ENCODE measurements at places on chromosomes 3 and 15.

DNA sequence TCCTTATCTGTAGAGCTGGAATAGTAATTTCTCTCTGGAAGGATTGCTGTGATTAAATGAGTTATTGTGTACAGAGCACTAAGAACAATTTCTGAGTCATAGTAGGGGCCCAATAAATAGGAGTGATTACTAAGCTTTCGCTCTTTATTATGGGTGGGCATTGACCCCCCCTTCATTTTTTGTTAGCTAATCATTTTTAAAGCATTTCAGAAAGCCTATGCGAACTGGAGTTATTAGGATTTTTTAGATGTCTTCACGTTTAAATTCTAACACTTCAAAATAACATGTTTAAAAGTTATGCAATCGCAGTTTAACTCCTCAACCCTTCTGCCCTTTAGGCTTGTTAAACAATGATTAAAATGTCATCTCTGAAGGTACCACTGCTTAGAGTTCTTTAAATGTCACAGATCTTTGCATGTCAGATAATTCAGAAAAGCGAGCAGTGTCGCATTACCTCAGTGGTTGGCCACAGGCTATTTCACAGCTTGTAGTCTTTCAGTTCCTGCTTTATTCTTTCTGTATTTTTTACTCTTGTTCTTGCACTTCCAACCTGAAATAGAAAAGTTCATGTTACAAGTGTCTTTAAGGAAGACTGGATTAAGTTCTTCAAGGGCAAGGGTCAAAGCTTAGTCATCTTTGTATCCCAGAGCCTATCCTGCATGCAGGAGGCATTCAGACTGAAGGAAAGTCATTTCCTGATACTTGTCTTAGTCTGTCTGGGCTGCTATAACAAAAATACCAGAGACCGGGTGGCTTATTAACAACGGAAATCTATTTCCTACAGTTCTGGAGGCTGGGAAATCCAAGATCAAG, 102.9 kb downstream of the FNDC3B start:
- peak; percentile 54 for DNase-seq

- no peak for DNase-seq
Observed at GRCh38 chr3:64450396-64450956, 225.2 kb upstream of the PRICKLE2 start.

GRCh38 chr3:5292512-5292911, 105.0 kb downstream of the EDEM1 start:
- no peak for DNase-seq

DNA sequence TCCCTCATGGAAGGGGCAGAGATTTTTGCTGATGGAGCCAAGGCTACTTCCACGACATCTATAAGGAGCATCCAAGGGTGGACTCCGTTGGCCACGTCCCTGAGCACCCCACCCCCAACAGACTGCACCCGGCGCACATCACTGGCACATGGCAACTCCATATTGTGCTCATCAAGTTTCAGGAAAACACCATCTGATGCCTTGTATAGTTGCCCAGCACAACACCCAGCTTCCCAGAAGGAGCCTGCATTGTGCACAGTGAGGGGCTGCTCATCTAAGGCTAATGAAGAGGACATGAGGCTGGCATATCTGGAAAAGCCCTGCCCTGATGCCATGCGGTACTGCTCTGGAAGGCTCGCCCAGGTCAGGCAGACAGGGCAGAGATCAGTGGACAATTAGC, 15.0 kb upstream of the CACNA2D2 start:
- no peak for DNase-seq

GRCh38 chr15:63233667-63234423, 43.6 kb upstream of the APH1B start:
- peak; percentile 43 for DNase-seq

GRCh38 chr3:64188810-64189560, 36.3 kb downstream of the PRICKLE2 start:
- DNase-seq = peak; percentile 85

GRCh38 chr15:48131324-48131723, 10.5 kb downstream of the SLC24A5 start:
- no peak for DNase-seq

DNA sequence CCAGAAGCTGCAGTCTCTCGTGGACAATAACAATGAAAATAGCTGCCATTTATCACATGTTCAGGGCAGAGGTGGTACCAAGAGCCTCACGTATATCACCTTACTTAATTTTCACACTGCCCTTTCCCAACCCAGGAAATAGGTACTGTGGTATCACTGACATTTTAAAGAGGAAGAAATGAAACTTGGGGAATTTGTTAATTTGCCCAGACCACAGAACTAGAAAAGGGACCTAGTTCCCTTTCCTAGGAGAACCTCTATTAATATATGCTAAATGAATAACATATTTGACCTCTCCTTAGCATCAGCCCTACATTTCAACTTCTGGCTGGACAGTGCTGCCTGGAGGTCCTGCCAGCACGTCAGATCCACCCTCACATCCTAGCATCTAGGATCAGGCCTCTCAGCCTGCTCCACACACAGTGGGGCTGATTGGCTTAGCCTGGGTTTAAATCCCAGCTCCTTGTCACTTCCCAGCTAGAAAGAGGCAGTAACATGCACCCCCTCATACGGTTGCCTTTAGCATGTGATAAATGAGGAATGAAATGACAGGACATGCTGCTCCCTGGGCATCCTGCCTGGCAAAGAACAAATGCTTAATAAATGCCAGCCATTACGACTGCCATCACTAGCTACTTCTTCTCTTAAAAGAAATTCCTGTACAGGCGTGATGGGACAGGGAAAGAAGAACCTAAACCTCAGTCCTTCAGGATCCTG, 95.1 kb upstream of the TNFAIP8L3 start:
- DNase-seq = no peak

GRCh38 chr3:47956521-47956920, 59.7 kb downstream of the MAP4 start:
- DNase-seq = no peak

DNA sequence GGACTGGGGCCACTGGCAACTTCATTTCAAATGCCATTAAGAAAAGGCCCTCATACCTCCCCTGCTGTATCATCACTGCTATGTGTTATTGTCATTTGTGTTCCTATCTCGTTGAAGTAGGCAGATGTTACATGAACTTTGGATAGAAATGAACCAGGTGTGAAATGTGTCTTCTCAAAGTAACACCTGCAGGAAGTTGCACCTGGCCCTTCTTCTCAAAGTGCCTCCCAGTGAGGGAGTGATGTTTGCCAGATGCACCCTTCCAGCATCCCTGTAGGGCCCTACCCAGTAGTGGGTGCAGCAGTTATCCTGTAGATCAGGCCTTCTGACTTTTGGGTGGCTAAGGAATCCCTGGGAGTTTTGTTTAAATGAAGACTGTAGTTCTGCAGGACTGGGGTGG, 197.7 kb upstream of the CTNNB1 start:
- no peak for DNase-seq

DNA sequence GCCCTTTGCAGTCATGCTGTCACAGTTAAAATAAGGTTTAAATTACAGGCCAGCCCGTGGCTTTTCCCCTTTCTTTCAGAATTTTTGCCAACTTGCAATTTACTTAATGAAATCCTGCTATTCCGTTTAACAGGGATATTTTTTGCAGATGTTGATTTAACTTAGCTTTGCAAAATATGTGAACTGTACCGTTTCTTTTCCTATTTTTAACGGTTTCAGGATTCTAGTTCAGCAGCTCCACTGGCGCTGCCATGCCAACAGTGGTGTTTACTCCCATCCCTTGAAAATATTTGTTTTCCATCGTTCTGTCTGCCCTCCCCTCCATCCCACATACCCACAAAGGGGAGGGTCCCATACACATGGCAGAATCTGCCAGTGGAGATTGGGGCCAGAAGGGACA, 54.3 kb downstream of the SMAD6 start:
- no peak for DNase-seq

DNA sequence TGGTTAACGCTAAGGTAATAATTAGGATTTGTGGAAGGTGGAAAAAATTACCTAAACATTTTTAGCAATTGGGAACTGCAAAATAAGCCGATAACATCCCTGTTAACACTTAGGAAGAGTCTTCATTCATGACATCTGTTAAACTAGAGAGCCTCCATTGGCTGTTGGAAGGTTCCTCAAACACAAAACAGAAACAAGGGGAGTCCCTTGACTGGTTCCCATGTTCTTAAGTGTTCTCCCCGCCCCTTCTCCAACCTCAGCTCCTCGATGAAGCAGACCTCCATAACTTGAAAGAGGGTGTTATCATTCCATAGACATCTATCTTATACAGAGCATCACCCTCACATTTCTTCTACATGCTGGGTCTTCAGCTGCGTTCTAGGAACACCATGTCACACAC, 2.5 kb downstream of the SLC22A13 start:
- no peak for DNase-seq

DNA sequence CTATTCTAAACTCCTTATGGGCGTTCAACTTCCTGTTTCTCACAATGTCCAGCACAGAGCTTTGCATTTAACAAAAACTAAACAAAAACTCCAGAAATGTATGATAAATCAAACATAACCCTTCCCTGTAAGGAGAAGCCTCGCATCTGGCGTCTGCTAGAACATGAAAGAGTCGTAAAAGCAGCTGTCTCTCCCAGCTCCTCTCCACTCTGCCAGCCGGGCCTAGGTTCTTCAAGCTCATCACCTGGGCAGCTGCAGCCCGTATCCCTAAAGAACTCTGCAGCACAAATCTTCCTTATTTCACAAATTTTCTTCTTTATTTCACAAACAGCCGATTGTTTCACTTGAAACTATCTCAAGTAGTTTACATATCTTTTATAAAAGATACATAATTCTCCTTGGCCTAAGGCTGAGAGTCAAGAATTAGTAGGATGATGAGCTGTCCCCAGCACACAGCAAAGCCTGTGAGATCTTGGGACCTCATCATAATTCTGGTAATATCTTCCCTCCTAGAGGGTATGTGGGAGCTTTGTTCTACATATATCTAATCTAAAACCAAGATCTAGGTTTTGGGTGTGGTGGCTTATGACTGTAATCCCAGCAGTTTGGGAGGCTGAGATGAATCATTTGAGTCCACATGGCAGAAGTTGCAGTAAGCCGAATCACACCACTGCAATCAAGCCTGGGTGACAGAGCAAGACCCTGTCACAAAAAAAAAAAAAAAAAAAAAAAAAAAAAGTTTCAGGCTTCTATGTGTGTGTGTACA, 35.3 kb downstream of the ANXA2 start:
- no peak for DNase-seq

- no peak for DNase-seq
Observed at GRCh38 chr3:52232279-52233107, 6.5 kb downstream of the TWF2 start.

DNA sequence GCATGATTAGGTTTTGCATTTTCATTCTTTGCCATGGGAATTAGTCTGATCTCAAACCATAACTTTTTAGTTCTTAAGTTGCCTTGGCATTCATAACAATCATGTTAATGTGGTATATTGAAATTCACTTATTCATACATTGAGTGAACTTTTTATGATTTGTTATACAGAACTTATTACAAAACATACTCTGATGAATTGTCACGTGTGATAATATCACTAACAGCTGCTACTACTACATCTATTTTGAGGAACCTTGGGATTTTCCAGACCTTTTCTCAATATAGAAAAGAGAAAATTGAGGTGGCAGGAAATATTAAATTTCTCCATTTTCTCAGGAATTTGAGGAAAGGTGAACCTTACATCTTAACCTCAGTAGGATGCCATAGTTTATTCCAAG, 9.2 kb downstream of the LXN start:
- DNase-seq = no peak

- no peak for DNase-seq
Observed at GRCh38 chr3:42773409-42773751, 327 bp upstream of the CCDC13 start.

DNA sequence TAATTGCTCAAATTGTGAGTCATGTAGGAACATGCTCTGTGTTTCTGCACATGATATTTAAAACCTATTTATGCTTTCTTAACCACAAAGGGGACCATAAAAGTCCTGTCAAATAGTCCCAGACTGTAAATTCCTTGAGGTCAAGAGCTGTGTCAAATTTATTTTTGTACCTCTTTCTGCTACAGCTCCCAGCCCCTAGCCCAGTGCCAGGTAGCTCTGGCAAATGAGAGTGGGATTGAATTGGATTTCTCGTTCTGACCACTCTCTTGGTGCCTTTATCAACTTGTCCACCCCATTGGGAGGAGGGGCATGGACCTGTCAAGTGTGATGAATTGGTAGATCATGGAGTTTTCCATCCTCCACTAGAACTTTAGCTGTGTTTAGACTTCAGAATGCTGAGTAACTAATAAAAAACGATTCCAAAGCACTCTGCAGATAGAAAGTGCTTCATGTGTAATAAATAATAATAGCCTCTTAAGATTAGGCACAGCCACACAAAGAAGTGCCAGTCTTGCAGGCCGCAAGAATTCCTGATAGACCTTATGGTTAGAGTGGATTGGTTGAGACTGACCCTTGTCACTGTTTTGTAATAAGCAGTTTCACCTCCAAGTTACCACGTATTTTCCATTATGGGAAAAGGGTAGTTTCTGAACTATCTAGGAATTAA, 120.4 kb downstream of the LPP start:
- no peak for DNase-seq

GRCh38 chr3:72185549-72186399, 400.8 kb upstream of the PROK2 start:
- DNase-seq = peak; percentile 83

- no peak for DNase-seq
Observed at GRCh38 chr15:101394056-101394630, 95.4 kb downstream of the PCSK6 start.
